ENCODE measurements at places on chromosomes 7 and 10. TPM values are rescaled to one million over a fixed set of nuclear protein-coding genes. Genes with fewer than 3 reads are reported as not detected.

The AQP1 gene
- total RNA-seq: 0.82 TPM

The ASB10 gene
- not detected for total RNA-seq

The CCDC172 gene
- not detected for total RNA-seq

The CDK14 gene
- 77.9 TPM for total RNA-seq

The MEOX2 gene
- not detected for total RNA-seq

The OR2A5 gene
- not detected for total RNA-seq

The SFRP5 gene
- 1.6 TPM for total RNA-seq

The CYP2C18 gene
- under 0.01 TPM for total RNA-seq

The TSPAN15 gene
- 5.7 TPM for total RNA-seq
